ENCODE measurements at places on chromosomes 1 and 21.

DNA sequence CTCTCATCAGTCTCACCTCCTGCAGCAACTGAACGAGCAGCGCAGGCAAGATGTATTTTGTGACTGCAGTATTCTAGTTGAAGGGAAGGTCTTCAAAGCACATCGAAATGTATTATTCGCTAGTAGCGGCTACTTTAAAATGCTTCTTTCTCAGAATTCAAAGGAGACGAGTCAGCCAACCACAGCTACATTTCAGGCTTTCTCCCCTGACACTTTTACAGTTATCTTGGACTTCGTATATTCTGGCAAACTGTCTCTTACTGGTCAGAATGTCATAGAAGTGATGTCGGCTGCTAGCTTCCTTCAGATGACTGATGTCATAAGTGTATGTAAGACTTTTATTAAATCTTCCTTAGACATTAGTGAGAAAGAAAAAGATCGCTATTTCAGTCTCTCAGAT lies 53.7 kb downstream of the ZBTB8A start:
- no peak for DNase-seq

- no peak for DNase-seq
These were observed 27.6 kb downstream of the CTNNBIP1 start for GRCh38 chr1:9882296-9882944.

GRCh38 chr1:118317842-118318614 lies 133.0 kb upstream of the SPAG17 start:
- DNase-seq: no peak

DNA sequence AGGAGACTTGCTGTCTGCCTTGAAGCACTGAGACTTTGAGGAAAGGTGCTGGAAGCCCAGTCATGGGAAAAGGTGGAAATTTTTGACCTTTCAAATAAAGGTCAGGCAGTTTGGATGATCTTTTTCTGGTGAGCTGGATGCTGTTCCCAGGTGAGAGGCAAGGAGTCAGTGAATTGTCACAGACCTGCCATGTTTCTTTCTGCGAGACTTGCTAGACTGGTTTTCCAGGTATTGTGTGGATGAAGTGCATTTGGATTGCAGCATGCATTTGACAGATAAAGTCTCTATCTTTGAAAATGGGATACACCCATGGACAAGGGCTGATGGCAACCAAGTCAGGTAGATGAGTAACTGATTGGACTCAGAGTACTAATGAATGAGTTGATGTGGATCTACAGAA lies 65.7 kb upstream of the NHLH2 start:
- DNase-seq: no peak

GRCh38 chr1:174189428-174190062 lies 30.2 kb downstream of the RABGAP1L start:
- no peak for DNase-seq

- DNase-seq: no peak
These were observed 209.8 kb downstream of the TPR start for GRCh38 chr1:186165303-186165702.

DNA sequence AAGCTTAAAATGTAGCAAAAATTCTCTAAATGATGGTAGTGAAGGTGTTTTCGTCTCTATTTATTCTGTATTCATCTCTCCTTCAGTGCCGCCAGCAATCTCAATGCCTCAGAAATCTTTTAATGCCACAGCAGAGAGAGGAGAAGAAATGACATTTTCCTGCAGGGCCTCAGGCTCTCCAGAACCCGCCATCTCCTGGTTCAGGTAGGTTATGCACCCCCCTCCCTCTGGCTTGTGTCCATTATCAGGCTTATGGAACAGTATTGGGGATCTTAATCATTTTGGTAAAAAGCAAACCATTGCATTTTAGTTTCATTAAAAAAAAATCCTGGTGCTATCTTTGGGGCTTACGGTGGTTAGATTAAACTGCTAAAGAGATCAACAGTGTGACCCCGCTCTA lies 326.1 kb downstream of the NCAM2 start:
- no peak for DNase-seq

DNA sequence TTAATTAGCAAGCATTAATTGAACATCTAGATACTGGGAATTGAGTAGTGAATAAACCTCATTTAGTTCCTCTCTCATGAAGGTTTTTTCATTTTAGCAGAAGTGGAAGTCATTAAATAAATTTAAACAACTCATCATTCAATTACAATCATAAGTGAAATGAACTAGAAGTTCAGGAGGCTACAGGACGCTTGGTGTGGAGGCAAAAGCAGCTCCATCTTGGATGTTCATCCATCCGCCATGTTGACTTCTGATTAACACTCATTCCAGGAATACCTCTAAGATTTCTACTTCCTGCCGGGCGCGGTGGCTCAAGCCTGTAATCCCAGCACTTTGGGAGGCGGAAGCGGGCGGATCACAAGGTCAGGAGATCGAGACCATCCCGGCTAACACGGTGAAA lies 11.5 kb upstream of the NTPCR start:
- DNase-seq: no peak

Measured in activated CD4-positive, alpha-beta T cell treated with anti-CD3 and anti-CD28 coated beads, Interleukin-2, amount 50 U/mL, for 24 hours (primary cell).